ENCODE measurements at places on chromosomes 4 and X.
A peak's percentile ranks its signal among the peaks of the same experiment; 100 is the strongest.

- peak; percentile 3 for DNase-seq
Observed at GRCh38 chr4:71550220-71551165, 211.7 kb downstream of the SLC4A4 start.

GRCh38 chr4:16505726-16506125 is 279.5 kb upstream of the TAPT1 start:
- DNase-seq, result no peak

DNA sequence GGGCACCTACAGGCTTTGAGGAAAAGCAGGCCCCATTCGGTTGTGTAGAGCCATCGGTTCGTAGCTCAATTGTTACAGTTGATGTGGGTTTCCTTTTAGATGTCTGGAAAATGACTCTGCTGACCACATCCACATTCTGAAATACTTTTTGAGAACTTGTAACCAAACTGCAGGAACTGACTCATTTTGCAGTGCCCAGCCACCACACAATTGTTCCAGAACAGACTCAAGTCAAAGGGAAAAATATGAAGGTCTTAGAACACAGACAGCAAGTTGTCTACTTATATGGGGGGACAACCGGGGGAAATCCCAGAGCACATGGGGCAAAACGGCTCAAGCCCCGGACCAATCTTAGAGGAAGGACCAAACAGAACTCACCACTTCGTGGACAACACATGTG is 557.6 kb upstream of the DIPK2B start:
- DNase-seq, result no peak

GRCh38 chrX:31679861-31680260 is 608.0 kb upstream of the FTHL17 start:
- no peak for DNase-seq

DNA sequence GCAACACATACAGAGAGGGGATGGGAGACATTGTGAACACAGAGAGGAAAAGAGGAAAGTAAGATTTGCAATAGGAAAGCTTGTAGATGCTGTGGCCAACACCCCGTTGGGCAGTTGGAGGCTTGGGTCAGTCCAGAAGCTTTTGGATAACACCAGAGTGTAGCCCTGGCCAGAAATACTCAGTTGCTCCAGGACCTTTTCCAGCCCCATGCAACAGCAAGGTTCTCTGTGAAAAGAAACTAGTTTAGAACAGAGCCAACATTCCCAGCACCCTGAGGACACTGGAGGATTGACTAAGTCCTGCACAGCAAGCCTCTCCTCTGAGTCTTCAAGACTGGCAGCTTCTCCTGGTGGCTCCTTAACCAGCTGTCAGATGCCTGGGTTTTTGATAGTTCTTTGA is 27.9 kb upstream of the NAF1 start:
- DNase-seq, result no peak

- DNase-seq, result peak; percentile 85
Observed at GRCh38 chrX:11759461-11760311, 1.6 kb downstream of the MSL3 start.
